GF-D8 (cell line): ENCODE measurements at places on chromosomes 1 and 21.

DNA sequence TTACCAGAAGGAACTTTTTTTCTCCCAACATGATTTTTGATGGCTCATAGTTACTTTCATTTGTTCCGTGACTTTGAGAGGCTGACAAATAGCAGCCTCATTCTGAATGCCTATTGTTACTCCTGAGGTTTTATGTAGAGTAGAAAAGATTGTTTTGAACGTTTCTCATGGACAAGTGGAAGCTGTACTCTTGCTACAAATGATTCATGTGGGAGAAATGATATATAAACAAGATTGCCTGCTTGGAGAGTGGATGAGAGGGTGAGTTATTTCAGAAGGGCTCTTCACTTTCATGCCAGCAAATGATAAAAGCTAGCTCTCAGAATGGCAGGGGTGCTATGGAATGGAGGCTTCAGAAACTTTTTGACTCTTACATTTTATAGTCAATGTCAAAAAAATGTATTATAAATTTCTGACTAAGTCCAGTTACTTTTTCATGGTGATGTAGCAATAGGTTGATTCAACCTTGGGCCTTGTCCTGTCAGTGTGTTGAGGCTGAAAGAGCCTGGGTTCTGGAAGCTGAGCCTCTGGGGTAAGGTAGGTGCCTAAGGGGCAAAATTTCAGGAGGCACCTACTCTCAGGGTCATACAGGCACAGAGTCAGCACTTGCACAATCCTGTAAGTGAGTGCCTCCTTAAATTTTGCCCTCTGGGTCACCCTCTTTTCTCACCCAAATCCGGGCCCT is 19.4 kb downstream of the JUN start:
- DNase-seq: no peak

DNA sequence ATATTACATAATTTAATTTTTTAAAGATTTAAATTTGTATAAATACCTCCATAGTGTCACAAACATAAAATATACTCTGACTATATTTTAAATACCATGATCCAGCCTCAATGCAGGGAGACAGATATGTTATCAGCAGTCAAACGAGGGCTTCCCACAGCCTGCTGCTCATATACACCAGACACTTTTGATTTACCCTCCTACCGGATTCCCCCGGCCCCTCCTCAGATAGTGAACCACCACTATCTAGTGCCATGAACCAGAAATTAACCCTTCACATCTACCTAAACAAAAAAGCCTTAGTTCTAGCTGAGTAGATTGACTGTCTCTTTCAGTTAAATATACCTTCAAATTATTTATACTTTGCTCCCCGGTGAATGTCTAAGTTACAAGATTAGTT is 52.4 kb upstream of the C1orf53 start:
- DNase-seq: no peak

- no peak for DNase-seq
Observed at GRCh38 chr1:109239409-109240068, 9.8 kb upstream of the CELSR2 start.

DNA sequence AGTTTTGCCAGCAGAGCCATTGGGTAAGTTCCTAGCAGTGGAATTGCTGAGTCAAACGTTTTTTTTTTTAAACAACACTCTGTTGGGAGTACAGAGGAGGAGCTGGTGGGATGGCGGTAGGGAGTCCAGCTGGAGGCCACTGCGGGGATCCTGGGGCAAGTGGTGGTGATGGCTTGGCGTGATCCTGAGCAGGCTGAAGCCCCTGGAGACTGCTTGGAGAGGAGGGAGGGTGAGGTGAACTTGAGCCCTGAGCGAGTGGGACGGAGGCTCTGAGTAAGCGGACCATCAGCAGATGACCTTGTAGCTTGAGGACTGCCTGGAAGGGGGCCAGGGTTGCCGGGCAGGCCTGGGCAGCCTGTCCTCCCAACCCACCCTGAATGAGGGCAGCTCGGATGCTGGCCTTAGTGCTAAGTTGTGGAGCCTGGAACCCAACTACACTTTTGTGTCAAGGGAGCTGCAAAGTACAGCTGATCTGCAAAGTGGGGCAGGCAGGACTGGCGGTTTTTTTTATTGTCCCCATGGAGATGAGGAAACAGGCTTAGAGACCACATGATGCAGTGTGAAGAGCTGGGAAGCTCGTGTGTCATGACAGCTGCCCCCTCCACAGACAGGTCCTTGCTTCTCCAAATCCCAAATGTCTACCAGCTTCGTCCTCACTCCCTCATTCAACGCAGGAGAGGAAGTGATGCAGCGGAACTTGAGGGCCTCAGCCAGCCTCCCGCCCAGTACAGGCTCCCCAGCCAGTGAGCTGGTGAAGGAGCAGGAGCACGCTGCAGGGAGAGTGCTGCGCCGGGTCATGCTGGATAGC is 20.2 kb downstream of the MRPL37 start:
- peak; percentile 91 for DNase-seq

- DNase-seq: peak; percentile 90
Observed at GRCh38 chr1:11407301-11407994, 71.5 kb upstream of the DISP3 start.

GRCh38 chr1:218344814-218345672 is at the start of gene TGFB2:
Gene TGFB2 (plus strand): TSS chr1:218345336. CDS start chr1:218346702, 1,366 bp downstream.
- DNase-seq: peak; percentile 23

GRCh38 chr1:191206513-191207207 is 729.0 kb upstream of the BRINP3 start:
- DNase-seq: no peak

GRCh38 chr1:186236921-186237320 is 138.1 kb downstream of the TPR start:
- DNase-seq: no peak

DNA sequence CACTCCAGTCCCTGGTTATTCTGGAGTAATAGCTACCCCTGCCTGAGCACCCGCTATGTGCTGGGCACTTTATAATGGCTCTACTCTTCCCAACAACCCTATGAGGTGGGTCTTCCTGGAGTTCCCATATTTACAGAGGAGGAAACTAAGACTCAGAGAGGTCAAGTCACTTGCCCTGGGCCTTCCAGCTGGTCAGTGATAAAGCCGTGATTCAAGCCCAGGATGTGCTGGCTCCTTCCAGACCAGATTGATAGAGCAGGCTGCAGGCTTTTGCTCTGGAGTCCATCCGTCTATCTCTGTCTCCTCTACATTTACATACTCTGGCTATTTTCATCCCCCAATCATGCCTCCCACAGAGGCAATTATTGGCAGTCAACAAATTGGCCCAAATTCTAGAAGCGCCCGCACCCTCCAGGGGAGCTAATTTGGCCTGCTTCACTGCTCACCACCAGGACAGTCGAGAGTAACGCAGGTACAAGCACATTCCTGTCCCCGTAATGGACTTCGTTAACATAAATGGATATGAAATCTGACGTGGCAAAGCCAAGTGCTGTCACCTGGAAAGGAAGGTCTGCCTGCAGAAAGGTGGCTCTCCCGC is 39.8 kb upstream of the SELENON start:
- DNase-seq: no peak

GRCh38 chr1:43460988-43461693 is 7.4 kb upstream of the HYI start:
- no peak for DNase-seq

DNA sequence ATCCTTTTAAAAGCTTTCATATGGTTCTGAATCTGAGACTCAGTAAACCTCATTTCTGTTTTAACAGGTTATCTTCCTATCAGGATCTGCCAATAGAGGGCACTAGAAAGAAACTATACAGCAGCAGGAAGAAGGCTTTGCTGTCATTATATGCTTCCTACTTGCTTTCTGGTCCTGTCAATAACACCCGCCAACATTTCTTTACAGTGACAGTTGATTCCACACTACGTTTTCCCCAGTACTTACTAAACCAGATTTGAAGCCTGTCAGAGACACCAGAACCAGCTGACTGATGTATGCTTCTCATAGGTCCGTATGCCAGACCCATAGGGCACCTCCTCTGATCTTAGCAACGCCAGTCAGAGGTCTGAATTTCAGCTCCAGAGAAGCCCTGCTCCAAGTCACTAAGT is 341.0 kb upstream of the NEGR1 start:
- peak; percentile 23 for DNase-seq
